Breast epithelium (tissue), 4 donors: ENCODE measurements at places on chromosomes 3 and 15.

- DNase-seq: no peak
Observed at GRCh38 chr15:88484682-88485331, 17.3 kb downstream of the MRPS11 start.

GRCh38 chr3:140727886-140728285 lies 50.0 kb downstream of the TRIM42 start:
- DNase-seq: no peak

DNA sequence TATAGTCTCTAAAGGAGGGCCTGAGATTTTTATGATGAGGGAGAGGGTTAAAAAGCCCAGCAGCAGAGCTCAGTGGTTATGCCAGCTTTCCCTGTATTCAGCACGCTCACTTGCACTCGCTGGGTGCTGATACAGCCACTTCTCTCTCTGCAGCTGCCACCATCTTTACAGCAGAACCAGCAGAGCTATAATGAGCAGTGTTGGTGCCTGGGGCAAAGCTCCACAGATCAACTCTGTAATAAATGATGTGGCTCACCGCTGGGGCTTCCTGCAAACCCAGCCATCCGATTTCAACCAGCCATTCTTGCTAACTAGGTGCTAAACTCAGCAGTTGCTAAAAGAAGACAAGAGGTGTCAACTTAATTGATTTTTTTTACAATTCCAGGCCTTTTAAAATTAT lies 48.0 kb downstream of the ARNT2 start:
- DNase-seq: no peak

GRCh38 chr3:71461749-71462483 lies 121.6 kb downstream of the FOXP1 start:
- no peak for DNase-seq

GRCh38 chr15:79970624-79971434 lies at the start of gene BCL2A1:
TSS of gene BCL2A1 (minus strand) at chr15:79971196. CDS start at chr15:79971119, 77 bp downstream.
- DNase-seq: no peak

DNA sequence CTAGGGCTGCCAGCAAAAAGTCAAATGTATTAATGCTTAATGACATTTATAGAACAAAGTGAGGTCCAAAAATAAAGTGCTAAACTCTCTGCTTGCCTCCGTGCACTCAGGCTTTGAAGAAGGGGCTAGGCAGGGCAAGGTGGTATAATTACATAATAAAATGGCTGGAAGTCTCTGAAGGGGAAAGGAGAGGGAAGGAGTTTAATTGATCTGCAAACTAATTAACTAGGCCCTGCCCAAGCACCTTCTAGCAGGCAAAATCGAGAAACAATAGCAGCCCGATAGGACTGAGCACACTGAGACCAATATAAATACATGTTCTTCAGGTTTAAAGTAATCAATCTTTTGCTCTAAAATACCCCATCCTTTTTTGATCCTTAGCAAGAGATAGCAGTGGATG lies 13.0 kb downstream of the DIS3L start:
- no peak for DNase-seq

- no peak for DNase-seq
Observed at GRCh38 chr3:99627062-99627826, 11.2 kb upstream of the COL8A1 start.

- no peak for DNase-seq
Observed at GRCh38 chr3:69165744-69166143, 43.3 kb upstream of the LMOD3 start.

- no peak for DNase-seq
Observed at GRCh38 chr3:123287051-123287961, 85.6 kb downstream of the SEC22A start.
